Muscle of leg (tissue), 16 donors: ENCODE measurements at places on chromosomes 16 and 17. TPM values are rescaled to one million over a fixed set of nuclear protein-coding genes. Genes with fewer than 3 reads are reported as not detected.

SMIM36 gene
- total RNA-seq = not detected

PDILT gene
- total RNA-seq = not detected

INCA1 gene
- total RNA-seq = 0.93 TPM

GAS2L2 gene
- total RNA-seq = 0.04 TPM

KCNJ18 gene
- not detected for total RNA-seq

KRT39 gene
- total RNA-seq = 3.8 TPM

KLHL10 gene
- total RNA-seq = 0.09 TPM

NOG gene
- 4.3 TPM for total RNA-seq

CCL15 gene
- total RNA-seq = not detected

DNA sequence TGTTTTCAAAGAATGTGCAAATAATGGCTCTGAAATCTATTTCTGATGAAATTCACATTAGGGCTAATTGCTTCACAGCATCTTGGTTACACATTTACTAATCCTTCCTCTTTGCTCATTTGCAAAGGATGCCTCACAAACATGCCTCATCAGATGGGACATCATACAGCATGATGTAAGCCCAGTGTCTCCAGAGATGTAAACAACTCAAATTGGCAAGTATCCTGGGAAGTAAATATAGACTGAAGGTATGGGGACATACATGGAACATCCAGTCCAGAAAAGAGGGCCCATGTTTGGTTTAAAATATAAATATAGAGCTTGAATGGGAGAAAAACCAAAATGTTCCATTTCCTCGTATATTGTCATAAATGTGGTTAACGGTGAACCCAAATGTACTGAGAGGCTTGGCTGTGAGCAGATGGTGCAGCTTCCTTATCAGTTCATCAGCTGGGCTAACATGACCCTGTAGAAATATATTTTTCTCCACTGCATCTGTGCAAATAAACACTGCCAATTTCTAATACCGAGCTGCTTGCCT lies 142.9 kb upstream of the NUDT7 start:
- no peaks in the 10 kb centered on the region for H3K4me1 ChIP-seq
- no peak overlapping the region for H3K27ac ChIP-seq
- no peak overlapping the region for H3K4me3 ChIP-seq
- DNase-seq = peak; percentile 40

GRCh38 chr16:795580-796229 lies 4.8 kb downstream of the GNG13 start:
- H3K4me1 ChIP-seq = no peaks in the 10 kb centered on the region
- H3K27me3 ChIP-seq = peaks cover 21% of the 10 kb centered on the region
- no peak overlapping the region for H3K4me3 ChIP-seq
- peaks cover 49% of the 10 kb centered on the region for H3K36me3 ChIP-seq
- no peak overlapping the region for H3K27ac ChIP-seq
- DNase-seq = no peak

DNA sequence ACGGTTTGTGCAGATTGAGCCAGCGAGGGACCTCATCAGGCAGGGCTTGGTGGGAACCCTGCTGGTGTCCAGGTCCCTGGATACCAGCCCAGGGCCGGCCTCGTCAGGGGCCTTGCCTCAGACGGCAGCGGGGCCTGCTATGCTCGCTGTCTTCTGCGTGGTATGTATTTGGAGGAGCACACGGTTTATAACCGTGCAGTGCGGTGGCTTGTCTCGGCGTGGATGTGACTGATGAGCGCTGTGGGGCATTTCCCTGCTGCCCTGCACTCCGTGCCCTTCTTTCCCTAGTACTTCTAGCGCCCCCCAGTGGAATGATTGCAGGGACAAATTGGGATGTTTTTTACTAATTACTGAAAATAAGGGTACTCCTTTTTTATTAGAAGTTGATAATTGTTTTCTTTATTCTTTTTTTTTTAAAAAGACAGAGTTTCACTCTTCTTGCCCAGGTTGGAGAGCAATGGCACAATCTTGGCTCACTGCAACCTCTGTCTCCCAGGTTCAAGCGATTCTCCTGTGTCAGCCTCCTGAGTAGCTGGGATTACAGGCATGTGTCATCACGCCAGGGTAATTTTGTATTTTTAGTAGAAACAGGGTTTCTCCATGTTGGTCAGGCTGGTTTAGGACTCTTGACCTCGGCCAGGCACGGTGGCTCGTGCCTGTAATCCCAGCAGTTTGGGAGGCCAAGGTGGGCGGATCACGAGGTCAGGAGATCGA lies 15.3 kb downstream of the TBCD start:
- H3K4me1 ChIP-seq = no peaks in the 10 kb centered on the region
- peaks cover 50% of the 10 kb centered on the region for H3K36me3 ChIP-seq
- H3K27ac ChIP-seq = no peak overlapping the region
- DNase-seq = no peak
- no peaks in the 10 kb centered on the region for H3K27me3 ChIP-seq

- H3K4me3 ChIP-seq = no peak overlapping the region
- peak; percentile 68 for DNase-seq
- H3K4me1 ChIP-seq = peaks cover 48% of the 10 kb centered on the region
- peak overlapping the region; percentile 72 for H3K27ac ChIP-seq
- H3K27me3 ChIP-seq = no peaks in the 10 kb centered on the region
Observed at GRCh38 chr17:49742166-49742638, 21.7 kb downstream of the FAM117A start.

GRCh38 chr17:49382556-49382955 lies 20.5 kb upstream of the ZNF652 start:
- DNase-seq = no peak
- H3K4me1 ChIP-seq = no peaks in the 10 kb centered on the region
- H3K27ac ChIP-seq = no peak overlapping the region
- no peaks in the 10 kb centered on the region for H3K27me3 ChIP-seq
- no peaks in the 10 kb centered on the region for H3K36me3 ChIP-seq

DNA sequence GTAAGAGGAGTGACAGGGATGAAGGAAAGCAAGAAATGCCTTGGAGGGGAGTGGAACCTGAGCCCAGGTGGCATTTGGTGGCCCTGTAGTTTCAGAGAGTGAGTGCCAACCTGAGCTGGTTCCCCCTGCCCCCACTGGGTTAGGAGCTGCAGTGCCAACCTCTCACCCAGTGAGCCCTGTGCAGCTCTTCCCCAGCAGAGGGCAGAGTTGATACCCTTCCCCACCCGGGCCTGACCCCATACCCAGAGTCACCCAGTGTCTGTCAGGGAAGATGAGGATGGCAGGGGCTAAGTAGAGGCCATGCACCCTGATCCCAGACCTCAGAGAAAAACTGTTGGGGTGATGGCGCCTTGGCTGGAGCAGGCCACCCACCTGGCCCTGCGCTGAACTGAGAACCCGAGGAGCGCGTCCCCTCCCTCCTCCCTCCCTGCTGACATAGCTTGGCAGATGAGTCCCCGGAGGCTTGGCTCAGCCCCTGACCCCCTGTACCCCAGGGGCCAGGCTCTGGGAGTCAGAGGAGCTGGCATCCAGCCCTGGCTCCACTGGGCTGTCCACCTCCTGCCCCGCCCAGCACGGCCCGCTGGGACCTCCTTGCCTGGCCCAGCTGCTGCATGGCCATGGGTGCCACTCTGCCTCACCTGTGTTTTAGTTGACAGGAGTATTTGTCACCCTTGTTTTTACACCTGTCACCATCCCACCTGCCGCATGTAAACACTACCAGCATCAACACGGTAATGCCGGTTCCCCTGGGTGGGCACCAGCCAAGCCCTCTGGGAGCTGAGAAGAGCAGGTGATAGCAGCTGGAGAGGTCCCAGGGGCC lies 113.9 kb downstream of the AMFR start:
- no peaks in the 10 kb centered on the region for H3K36me3 ChIP-seq
- no peak for DNase-seq
- H3K27ac ChIP-seq = no peak overlapping the region
- no peaks in the 10 kb centered on the region for H3K4me1 ChIP-seq
- peaks cover 6% of the 10 kb centered on the region for H3K27me3 ChIP-seq
- no peak overlapping the region for H3K4me3 ChIP-seq

DNA sequence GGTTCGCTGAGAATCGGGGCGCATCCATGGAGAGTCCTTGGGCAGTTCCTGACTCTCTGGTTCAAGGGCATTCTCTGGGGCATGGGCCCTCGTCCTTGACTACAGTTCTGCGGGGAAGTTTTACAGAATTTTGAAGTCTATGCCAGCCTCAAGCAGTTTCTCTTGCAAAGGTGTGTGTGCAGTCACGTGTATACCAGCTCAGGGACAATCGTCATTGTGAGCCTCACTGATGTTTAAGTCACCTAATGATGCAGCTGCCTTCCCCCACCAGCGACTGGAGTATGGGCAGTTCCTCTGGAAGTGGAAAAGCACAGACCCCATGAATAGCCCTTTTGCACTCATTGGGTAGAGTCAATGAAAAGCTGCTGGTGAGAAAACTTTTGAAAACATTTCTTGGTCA lies 1.3 kb downstream of the PLCG2 start:
- no peak overlapping the region for H3K27ac ChIP-seq
- H3K36me3 ChIP-seq = no peaks in the 10 kb centered on the region
- peaks cover 5% of the 10 kb centered on the region for H3K4me1 ChIP-seq

- H3K4me1 ChIP-seq = peaks cover 2% of the 10 kb centered on the region
- no peak overlapping the region for H3K4me3 ChIP-seq
- H3K36me3 ChIP-seq = no peaks in the 10 kb centered on the region
- DNase-seq = no peak
- H3K27ac ChIP-seq = no peak overlapping the region
Observed at GRCh38 chr16:80200079-80200478, 340.7 kb upstream of the DYNLRB2 start.

DNA sequence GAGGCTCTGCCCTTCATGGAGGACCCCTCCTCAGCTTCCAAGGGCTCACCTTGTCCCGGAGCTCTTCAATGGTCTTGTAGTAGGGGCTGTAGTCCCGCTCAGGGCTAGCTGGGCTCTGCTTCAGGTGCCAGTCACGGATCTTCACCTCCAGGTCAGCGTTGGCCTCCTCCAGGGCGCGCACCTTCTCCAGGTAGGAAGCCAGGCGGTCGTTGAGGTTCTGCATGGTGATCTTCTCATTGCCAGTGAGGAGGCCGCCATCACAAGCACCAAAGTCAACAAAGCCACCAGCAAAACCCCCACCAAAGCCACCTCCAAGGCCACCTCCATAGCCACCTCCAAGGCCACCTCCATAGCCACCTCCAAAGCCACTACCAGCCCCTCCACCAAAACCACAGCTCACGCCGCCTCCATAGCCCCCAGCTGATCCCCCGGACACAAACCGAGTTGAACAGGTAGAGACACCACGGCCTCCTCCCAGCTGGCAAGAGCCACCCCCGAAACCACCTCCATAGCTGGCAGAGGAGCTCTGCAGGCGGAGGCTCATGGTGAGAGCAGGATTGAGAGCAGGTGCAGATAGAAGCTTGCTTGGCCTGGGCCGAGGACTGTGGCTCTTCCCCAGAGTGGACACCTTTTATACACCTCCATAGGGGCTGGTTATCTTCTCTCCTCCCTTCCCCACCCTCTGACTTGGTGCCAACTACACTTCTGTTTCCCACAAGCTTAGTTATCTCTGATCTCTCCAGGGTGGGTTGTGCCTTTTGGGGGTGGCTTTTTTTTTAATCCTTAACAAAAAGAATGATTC lies at the start of gene KRT13:
Gene KRT13, minus strand, starts transcription at position 606 of the 802 bp plus-strand sequence. Its CDS starts 62 bp downstream, at position 544.
- DNase-seq = no peak
- H3K4me3 ChIP-seq = no peak within 1 kb of the TSS
- peaks cover 7% of the 10 kb centered on the region for H3K27me3 ChIP-seq
- no peak within 1 kb of the TSS for H3K27ac ChIP-seq

DNA sequence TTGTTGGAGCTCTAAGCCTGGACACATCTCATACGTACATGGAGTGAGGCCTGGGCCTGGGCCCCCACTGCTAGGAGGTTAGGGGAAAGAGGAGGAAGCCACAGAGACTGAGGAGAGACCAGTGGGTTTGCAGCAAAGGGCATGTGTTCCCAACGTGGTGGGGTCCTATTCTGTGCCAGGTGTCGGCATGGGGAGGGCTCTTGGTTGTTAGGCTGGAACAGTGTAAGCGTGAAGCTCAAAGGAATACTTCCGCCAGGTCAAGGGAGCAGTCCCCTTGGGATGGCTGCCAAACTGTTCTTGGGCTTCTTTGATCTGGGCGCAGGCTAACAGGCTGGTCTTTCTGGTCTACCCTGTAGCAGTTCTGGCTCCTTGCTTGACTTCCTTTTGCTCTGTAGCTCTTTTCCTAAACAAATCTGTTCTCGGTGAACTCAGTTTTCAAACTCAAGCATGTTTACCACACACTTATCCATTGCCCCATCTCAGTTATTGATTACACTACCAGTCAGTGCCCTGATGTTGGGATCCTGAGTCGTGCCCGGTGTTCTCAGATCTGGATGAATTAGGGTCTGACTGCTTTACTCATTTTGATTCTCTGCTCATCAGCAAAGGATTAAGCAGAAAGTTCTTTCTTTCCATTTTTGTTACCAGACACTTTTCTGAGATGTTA lies 36.4 kb downstream of the GPT2 start:
- peaks cover 11% of the 10 kb centered on the region for H3K4me1 ChIP-seq
- no peaks in the 10 kb centered on the region for H3K27me3 ChIP-seq
- H3K36me3 ChIP-seq = peaks cover 62% of the 10 kb centered on the region

DNA sequence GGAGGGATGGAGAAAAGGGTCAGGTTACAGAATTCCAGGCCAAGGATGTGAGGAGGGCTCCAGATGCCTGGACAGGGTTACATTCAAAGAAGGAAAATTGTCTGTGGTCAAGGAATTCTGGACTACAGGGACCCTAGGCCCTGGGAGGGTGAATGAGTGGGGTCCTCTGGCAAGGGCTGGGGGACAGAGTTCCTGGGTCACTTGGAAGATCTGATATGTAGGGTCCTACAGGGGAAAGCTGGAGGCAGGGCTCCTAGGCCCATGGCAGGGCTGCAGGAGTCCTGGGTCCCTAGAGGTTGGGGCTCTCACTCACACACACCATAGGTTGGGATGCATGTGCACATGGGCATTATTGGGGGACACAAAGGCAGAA lies 46.3 kb upstream of the ACSM2B start:
- H3K4me1 ChIP-seq = no peaks in the 10 kb centered on the region
- H3K4me3 ChIP-seq = no peak overlapping the region
- no peak for DNase-seq
- no peaks in the 10 kb centered on the region for H3K36me3 ChIP-seq

DNA sequence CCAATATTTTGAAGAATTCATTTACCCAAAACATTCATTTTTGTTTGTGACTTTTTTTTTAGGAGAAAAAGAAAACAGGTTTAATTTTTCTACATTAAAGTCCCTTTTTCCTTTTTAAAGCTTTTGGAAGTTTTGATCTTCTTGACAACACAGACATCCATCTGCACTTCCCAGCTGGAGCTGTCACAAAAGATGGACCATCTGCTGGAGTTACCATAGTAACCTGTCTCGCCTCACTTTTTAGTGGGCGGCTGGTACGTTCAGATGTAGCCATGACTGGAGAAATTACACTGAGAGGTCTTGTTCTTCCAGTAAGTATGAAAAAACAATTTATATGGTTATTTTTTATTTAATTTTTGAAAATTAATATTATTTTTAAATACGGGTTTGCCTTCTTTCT lies 37.2 kb downstream of the SIAH1 start:
- no peak overlapping the region for H3K27ac ChIP-seq
- H3K4me3 ChIP-seq = no peak overlapping the region
- no peaks in the 10 kb centered on the region for H3K27me3 ChIP-seq
- H3K36me3 ChIP-seq = peaks cover 31% of the 10 kb centered on the region
- DNase-seq = peak; percentile 59
- peaks cover 2% of the 10 kb centered on the region for H3K4me1 ChIP-seq

GRCh38 chr17:55295411-55296170 lies 30.8 kb downstream of the HLF start:
- H3K4me1 ChIP-seq = peaks cover 4% of the 10 kb centered on the region
- no peaks in the 10 kb centered on the region for H3K36me3 ChIP-seq
- H3K4me3 ChIP-seq = no peak overlapping the region
- no peaks in the 10 kb centered on the region for H3K27me3 ChIP-seq
- peak; percentile 57 for DNase-seq

GRCh38 chr17:48568499-48569239 lies 9.5 kb downstream of the HOXB4 start:
- peak overlapping the region; percentile 38 for H3K27ac ChIP-seq
- no peak overlapping the region for H3K4me3 ChIP-seq
- no peak for DNase-seq
- H3K27me3 ChIP-seq = peaks cover 97% of the 10 kb centered on the region
- no peaks in the 10 kb centered on the region for H3K36me3 ChIP-seq
